ENCODE measurements at places on chromosomes 3 and 15. TPM values are rescaled to one million over a fixed set of nuclear protein-coding genes. Genes with fewer than 3 reads are reported as not detected.

DNA sequence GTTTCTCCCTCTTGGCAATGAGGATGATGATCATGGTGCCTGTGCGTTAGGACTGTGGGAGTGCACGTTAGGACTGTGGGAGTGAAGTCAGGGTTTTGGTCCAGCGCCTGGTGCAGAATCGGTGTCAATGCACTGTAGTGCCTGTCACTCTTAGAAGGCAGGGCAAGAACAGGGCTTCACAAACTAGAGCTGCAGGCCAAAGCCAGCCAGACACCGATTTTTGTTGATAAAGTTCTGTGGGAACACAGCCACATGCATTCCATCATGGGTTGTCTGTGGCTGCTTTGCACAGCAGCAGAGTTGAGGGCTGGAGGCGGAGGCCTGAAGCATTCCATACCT is 32.6 kb upstream of the NR2C2 start:
- no peak for DNase-seq

GRCh38 chr3:113898892-113899291 is 48.9 kb upstream of the ZDHHC23 start:
- DNase-seq: no peak

GRCh38 chr3:40516201-40516600 is 8.6 kb upstream of the ZNF621 start:
- DNase-seq: no peak

The PP2D1 gene
- not detected for total RNA-seq

- DNase-seq: no peak
These were observed 26.6 kb upstream of the B3GNT5 start for GRCh38 chr3:183226333-183226890.

The P2RY12 gene
- total RNA-seq: not detected

GRCh38 chr3:39850716-39851032 is 41.3 kb downstream of the MYRIP start:
- DNase-seq: no peak

The SMAD6 gene
- 38.9 TPM for total RNA-seq

GRCh38 chr3:84600703-84601225 is 358.0 kb upstream of the CADM2 start:
- no peak for DNase-seq

The C3orf20 gene
- 0.19 TPM for total RNA-seq

The CNTN3 gene
- 12.7 TPM for total RNA-seq

DNA sequence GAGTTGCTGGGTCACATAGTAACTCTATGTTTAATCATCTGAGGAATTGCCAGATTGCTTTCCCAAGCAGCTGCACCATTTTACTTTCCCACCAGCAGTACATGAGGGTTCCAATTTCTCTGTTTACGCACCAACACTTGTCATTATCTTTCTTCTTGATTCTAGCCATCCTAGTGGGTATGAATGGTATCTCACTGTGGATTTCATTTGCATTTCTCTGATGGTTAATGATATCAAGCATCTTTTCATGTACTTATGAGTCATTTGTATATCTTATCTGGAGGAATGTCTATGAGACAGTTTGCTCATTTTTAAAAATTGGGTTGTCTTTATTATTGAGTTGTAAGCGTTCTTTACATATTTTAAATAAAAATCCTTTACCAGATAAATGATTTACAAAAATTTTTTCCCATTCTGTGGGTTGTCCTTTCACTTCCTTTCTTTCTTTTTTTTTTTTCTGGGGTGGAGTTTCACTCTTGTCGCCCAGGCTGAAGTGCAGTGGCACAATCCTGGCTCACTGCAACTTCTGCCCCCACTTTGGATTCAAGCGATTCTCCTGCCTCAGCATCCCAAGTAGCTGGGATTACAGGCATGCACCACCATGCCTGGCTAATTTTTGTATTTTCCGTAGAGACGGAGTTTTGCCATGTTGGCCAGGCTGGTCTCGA is 8.9 kb upstream of the SGO1 start:
- no peak for DNase-seq

GRCh38 chr15:36432161-36432560 is 147.3 kb upstream of the CDIN1 start:
- no peak for DNase-seq

The KIF7 gene
- total RNA-seq: 22.8 TPM

DNA sequence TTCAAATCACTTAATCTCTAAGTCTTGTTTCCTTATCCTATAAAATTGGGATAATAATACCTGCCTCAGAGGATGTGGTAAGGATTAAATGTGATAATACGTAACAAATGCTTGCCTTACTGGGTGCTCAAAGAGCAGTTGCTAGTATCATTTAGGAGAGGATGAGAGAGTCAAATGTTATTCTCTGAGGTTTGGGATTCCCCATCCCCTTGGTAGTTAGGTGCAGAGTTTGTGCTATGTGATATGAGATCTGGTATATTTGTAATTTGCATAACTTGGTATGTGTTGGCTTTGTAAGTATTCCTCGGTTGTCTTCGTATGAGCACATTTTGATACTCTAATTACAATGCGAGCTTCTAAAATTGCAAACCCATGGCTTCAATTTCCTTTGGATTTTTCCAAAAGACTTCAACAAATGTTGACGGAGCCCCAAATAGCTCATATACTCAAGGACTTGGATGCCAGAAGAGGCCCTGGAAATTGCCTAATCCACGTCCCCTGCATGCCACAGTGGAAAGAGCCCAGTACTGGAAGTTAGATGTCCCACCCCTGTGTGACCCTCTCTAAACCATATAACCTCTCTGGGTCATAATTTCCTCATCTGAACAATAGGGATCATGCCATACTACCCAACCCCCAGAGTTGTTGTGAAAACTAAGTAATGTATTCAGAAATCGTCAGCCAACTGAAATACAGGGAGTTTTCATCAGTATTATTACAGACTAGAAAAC is 85.0 kb downstream of the FBN1 start:
- DNase-seq: no peak

GRCh38 chr3:159322322-159322939 is 520.6 kb downstream of the MFSD1 start:
- DNase-seq: no peak

The NOX5 gene
- not detected for total RNA-seq

DNA sequence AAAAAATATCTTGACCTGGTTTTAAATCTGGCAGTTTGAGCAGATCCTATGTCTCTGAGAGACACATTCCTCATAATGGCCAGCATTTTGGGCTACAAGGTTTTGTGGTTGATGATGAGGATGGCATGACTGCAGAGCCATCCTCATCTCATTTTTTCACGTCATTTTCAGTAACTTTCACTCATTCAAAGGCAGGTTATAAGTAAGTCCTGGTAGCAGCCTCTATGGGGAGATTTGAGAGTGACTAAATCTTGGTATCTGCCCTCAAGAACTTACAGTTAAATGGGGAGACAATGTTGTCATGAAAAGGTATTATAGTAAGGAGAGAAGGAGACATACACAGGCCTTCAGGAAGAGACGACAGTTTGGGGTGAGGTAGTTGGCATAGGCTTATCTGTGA is 14.5 kb downstream of the TIGIT start:
- DNase-seq: no peak

GRCh38 chr3:39605837-39606236 is 138.4 kb downstream of the MOBP start:
- DNase-seq: no peak
